NCI-H1436 (cell line): ENCODE measurements at places on chromosomes 16 and 17.

DNA sequence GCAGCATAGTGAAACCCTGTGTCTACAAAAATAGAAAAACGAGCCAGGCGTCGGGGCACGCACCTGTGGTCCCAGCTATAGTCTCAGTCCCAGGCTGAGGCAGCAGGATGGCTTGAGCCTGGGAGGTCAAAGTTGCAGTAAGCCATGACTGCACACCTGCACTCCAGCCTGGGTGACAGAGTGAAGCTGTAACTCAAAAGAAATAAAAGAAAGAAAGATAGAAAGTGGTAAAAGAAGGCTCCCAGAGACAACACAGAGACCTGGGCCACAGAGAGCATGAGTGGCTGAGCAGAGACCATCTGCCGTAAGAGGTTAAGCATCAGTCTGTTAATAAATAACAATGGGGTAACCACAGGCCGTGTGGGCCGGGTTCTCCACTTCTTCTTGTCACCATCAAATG is 15.3 kb upstream of the HEXD start:
- DNase-seq = no peak

- no peak for DNase-seq
These were observed 65.8 kb downstream of the PRMT7 start for GRCh38 chr16:68376590-68376989.

- no peak for DNase-seq
These were observed 155.4 kb upstream of the FOXF1 start for GRCh38 chr16:86354641-86355513.

- no peak for DNase-seq
These were observed 158.9 kb upstream of the NOL11 start for GRCh38 chr17:67558740-67559380.

- no peak for DNase-seq
These were observed 5.4 kb upstream of the FSCN2 start for GRCh38 chr17:81522491-81523401.

GRCh38 chr16:31213877-31214707 is at the start of gene TRIM72:
Gene TRIM72, plus strand, starts transcription at chr16:31214119. Its CDS starts 620 bp downstream, at chr16:31214739.
- DNase-seq = peak; percentile 66

DNA sequence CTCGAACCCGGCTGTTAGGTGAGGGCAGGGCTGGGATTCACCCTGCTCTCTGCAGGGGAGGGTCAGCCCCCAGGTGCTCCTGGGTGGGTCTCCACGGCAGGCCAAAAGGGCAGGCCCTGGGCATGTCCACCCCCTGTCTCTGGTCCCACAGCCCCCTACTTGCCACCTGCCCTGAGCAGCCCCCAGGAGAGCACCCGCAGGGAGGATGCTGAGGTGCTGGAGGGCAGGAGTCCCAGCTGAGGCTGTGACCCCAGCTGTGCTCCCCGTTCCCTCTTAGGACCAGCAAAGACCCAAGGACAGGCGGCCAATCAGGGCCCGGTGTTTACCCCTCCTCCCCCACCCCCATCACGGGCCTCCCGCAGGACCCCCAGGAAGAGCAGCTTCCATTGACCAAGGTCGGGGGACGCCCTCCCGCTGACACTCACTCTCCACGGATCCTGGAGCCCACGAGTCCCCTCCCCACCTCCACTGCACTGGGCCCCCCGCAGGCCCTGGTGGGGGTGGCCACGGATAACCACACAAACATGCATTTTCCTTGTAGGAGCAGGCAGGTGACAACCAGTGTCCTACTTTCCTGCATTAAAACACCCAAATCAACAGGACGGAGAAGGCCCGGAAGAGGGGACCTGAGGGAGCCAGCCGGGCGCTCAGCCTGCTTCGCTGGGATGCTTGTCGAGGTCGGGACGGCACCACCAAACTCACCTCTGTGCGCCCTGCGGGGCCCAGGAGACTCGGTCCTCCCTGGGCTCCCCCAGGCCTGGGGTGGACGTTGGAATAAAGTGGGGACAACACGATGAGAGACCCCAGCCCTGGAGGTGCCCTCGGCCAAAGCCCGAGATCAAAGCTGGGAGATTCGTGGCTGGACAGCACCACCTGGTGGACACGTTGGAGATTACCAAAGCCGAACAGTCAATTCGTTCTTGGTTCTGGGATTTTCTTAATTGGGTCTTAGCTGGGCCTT is 22.5 kb upstream of the ENPP7 start:
- DNase-seq = peak; percentile 33

DNA sequence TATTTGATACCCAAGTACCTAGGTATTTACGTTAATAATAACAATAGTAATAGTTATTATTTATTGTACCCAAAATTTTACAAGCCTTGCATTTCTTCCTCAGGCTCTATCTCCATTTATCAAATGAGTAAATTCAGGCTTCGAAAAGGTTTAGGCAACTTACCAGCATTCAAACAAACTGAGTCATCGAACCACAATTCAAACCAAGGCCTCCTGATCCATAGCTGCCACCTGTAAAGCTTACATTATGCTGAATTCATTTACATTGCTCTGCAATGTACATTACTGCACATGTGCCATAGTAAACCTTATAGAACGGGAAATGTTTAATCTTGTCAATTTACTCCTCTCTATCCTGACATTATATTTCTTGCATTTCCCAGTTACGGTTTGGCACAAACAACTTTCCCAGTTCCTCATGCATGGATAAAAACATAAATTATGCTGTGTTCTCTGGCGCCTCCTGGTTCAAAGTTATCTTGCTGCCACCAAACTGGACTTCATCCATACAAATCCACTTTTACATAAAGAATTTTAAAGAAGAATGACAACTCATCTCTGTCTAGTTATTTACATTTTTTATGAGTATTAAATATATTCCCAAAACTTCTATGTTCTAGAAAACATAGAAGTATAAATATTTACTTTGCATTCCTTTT is 360.6 kb upstream of the SOX9 start:
- no peak for DNase-seq

- no peak for DNase-seq
These were observed 27.3 kb downstream of the CENPV start for GRCh38 chr17:16325964-16326363.

DNA sequence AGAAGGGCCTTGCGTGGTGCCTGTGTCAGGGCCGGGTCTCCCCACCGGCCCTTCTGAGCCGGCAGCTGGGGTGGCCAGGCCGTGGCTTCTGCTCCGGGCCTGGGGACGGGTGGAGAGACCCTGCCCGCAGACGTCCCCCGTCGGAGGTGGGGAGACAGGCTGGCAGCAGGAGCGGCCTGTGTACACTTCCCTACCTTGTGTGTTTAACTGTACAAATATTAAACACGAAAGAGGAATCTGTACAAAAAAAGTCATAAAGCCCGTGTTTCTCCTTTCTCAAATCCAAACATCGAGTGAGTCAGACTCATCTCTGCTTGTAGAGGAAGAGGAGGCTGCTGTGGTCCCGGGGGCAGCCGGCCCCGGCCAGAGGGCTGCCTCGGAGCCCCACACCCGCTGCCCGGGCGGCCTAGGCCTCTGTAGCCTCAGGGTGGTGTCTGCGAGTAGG is 2.0 kb downstream of the CACNA1H start:
- no peak for DNase-seq

- DNase-seq = no peak
These were observed 45.6 kb downstream of the DNAH9 start for GRCh38 chr17:11643851-11644250.

DNA sequence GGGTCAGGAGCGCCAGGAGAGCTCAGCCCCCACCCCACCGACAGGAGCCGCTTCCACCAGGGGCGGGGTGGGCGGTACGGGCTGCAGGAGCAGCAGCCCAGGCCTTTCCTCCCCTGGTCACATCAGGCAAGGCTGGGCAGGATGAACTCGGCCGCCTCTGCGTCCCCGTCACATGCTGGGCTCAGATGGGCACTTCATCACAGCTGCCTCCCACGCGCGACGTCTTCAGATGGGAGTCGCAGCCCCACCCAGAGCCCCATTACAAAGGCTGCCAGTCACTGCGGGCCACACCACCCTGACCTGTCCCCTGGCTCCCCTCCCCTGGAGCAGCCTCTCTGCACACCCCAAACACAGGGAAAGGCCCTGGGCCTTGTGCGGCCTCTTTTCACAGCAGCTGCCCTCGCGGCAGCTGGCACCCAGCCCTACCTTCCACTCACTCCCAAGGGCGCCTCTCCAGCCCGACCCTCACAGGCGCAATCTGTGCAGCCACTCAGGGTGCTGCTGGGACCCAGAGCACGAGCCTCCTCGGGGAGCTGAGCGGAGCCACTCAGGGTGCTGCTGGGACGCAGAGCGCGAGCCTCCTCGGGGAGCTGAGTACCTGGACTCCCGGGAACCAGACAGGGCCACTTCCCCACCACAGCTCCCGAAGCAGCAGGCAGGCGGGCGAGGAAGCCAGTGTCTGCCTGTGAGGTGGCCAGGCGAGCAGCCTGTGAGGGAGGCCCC is 4.7 kb downstream of the ZNF598 start:
- DNase-seq = peak; percentile 43

- no peak for DNase-seq
These were observed 68.7 kb downstream of the HIC1 start for GRCh38 chr17:2123375-2124251.

GRCh38 chr17:45346216-45347015 is 29.6 kb upstream of the MAP3K14 start:
- no peak for DNase-seq

DNA sequence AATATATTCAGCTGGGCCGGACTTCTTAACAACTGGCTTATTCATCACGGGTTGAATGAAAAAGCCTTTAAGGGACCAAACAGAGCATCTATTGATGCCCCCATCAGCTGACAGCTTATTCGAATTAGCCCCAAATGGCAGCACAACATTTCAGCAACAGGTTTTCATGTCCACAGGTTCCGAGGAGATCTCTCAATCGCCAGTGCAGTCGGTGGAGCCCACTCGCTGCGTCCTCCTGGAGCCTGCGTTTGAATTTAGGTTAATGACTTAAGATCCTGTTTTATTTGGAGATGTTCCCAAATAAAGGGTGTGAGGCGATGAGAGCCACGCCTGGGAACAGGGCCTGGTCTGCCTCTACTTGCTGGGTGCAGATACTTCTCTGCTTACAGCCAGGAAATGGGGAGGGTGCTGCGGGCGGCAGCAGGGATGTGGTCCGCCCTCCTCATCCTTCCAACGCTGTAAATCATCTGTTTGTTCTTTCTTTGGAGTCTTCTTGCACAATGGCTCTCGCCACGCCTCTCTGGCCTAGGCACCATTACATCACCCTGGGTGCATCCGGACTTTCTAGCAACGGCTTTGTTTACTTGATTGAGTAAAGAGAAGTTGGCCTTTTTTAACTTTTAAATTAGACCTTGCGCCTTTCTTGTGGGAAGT is 22.6 kb downstream of the NDE1 start:
- DNase-seq = peak; percentile 87

GRCh38 chr17:67818110-67819002 is 6.9 kb upstream of the BPTF start:
- no peak for DNase-seq

GRCh38 chr16:681746-682427 is 1.7 kb downstream of the STUB1 start:
- no peak for DNase-seq

DNA sequence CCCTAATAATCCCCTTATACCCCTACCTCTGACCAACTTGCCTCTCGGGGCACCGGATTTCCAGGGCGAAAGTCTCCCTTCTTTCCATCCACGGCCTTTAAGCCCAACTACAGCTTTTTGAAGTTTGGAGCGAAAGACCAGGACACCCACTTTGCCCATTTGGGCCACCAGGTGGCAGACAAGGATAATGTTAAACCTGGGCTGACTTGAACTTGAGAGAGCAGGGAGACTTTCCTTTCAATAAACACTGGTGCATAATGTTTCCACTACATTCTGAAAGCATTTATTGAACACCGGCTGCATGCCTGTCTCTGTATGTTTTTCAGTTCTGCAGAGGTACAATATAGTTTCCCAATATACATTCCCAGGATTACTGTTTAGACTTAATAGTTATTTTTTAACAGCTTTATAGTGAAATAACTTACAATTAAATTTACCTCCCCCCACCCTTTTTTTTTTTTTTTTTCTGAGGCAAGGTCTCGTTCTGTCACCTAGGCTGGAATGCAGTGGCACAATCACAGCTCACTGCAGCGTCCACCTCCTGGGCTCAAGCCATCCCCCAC is 6.9 kb upstream of the CES3 start:
- DNase-seq = peak; percentile 42

GRCh38 chr16:21698169-21699032 is 34.6 kb downstream of the OTOA start:
- no peak for DNase-seq

DNA sequence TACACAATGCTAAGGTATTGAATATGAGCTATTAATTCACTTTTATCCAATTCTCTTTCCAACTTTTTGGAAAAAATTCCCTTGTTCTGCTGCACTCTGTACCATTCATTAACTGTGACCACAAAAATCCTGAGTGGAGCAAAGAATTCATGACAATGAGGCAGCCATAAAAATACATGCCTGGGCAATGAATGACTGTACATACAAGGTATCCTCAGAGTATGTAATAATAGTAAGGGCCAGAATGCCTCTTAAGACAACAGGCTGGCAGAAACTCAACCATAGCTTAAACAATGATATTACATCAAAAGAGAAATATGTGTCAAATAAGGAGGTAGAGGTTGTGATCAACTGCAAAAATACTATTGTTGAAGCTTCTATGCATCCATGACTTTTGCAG is 74.7 kb upstream of the CA10 start:
- DNase-seq = no peak
